Activated CD4-positive, alpha-beta T cell treated with anti-CD3 and anti-CD28 coated beads, Interleukin-2, amount 50 U/mL, for 1 hour (primary cell): ENCODE measurements at places on chromosomes 11 and 22.

GRCh38 chr11:23932485-23932898, 564.4 kb upstream of the LUZP2 start:
- DNase-seq: no peak

GRCh38 chr22:25777870-25778269, 35.9 kb downstream of the MYO18B start:
- DNase-seq: no peak

DNA sequence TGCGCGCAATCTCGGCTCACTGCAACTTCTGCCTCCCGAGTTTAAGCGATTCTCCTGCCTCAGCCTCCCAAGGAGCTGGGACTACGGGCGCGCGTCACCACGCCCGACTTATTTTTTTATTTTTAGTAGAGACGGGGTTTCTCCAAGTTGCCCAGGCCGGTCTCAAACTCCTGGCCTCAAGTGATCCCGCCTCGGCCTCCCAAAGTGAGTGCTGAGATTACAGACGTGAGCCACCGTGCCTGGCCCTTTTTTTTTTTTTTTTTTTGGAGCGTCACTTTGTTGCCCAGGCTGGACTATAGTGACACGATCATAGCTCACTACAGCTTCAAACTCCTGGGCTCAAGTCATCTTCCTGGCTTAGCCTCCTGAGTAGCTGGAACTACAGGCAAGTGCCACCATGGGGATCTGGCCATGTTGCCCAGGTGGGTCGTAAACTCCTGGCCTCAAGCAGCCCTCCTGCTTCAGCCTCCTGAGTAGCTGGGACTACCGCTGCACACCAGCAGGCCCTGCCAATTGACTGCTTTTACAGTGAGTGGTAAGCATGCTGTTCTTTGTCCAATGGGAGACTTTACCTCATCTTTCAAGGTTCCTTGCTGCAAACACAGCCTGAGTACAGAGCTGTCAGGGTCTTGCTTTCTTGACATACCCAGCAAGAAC, 600 bp upstream of the CENPM start:
- DNase-seq: no peak

DNA sequence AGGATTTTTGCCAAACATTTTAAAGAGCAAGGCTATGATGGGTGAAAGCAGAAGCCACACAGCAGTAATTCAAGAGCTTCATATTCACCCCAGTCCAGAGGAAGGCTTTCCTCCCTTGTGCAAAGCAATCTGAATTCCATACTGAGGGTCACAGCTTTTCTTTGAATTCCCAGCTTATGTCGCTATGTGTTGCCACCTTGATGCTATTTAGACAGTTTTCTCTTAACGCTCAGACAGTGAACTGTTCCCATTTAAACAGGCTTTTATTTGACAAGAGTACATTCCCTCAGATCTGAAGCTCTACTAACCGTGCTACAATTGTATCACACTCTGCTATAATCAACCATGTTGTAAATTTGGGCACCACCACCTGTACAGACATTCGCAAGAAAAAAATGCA, 279.7 kb downstream of the CADM1 start:
- no peak for DNase-seq

DNA sequence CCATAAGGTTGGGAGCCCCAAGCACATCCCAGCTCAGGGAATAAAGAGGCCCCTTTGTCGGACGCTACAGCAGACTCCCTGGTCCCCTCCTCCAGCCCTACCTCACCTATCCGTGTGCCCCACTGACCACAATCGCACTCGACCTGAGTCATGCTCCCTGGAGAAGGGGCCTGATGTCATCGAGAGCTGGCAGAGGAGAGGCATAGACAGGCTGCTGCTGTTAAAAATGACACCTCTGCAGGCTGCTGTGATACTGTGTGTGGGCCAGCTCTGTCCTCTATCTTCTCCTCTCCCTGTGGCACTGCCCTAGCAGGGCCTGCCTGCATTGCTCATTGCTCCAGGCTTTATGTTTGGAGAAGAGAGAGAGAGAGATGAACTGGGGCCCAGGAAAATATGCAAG, 123.4 kb upstream of the SYT13 start:
- DNase-seq: no peak

- DNase-seq: no peak
These were observed 106.7 kb downstream of the MORC2 start for GRCh38 chr22:30861688-30862552.

DNA sequence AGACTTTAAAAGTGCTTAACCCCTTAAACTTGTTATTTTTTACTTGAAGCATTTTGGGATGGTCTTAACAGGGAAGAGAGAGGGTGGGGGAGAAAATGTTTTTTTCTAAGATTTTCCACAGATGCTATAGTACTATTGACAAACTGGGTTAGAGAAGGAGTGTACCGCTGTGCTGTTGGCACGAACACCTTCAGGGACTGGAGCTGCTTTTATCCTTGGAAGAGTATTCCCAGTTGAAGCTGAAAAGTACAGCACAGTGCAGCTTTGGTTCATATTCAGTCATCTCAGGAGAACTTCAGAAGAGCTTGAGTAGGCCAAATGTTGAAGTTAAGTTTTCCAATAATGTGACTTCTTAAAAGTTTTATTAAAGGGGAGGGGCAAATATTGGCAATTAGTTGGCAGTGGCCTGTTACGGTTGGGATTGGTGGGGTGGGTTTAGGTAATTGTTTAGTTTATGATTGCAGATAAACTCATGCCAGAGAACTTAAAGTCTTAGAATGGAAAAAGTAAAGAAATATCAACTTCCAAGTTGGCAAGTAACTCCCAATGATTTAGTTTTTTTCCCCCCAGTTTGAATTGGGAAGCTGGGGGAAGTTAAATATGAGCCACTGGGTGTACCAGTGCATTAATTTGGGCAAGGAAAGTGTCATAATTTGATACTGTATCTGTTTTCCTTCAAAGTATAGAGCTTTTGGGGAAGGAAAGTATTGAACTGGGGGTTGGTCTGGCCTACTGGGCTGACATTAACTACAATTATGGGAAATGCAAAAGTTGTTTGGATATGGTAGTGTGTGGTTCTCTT, 2.8 kb downstream of the MALAT1 start:
- no peak for DNase-seq

GRCh38 chr11:116544721-116545120, 228.1 kb downstream of the BUD13 start:
- no peak for DNase-seq

DNA sequence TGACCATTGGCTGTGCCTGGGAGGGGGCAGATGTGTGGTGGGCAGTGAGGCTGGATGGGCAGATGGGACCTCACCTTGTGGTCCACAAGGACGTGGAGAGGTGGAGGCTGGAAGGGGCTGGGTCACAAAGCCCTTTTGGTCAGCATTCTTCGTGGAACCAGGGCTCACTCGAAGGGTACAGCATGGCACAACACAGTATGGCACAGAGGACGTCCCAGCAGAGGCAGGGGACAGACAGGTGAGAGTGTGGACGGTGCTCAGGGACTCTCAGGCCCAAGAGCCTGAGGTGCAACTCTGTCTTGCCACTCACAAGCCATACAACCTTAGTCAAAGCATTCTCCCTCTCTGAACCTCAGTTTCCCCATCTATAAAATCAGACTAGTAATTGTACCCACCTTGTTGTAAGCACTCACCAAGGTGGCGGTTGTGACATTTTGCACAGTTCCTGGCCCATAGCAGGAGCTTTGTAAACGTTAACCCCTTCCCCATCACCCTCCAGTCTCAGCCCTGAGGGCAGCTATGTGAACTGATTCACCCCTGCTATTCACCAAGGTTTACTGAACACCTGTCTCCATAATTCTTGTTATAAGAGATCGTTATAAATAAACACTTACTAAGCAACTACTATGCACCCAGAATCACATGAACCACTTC, 11.6 kb upstream of the TSKU start:
- DNase-seq: no peak
